CD8-positive, alpha-beta memory T cell (primary cell): ENCODE measurements at places on chromosomes 11 and 22. TPM values are rescaled to one million over a fixed set of nuclear protein-coding genes. Genes with fewer than 3 reads are reported as not detected.

Gene APOL5
- not detected for total RNA-seq

- H3K27me3 ChIP-seq = no peaks in the 10 kb centered on the region
- no peak overlapping the region for H3K4me3 ChIP-seq
- peaks cover 7% of the 10 kb centered on the region for H3K4me1 ChIP-seq
- no peak overlapping the region for H3K27ac ChIP-seq
- no peak for DNase-seq
- no peaks in the 10 kb centered on the region for H3K36me3 ChIP-seq
Observed at GRCh38 chr22:29587938-29588699, 7.2 kb upstream of the NIPSNAP1 start.

Gene DAGLA
- 0.20 TPM for total RNA-seq

GRCh38 chr11:62543680-62544444 is 2.7 kb downstream of the AHNAK start:
- no peaks in the 10 kb centered on the region for H3K27me3 ChIP-seq
- peak overlapping the region; percentile 96 for H3K27ac ChIP-seq
- no peak for DNase-seq
- H3K36me3 ChIP-seq = no peaks in the 10 kb centered on the region
- peak overlapping the region; percentile 76 for H3K4me3 ChIP-seq
- peaks cover 63% of the 10 kb centered on the region for H3K4me1 ChIP-seq

- no peak for DNase-seq
- peaks cover 22% of the 10 kb centered on the region for H3K4me1 ChIP-seq
- H3K27me3 ChIP-seq = no peaks in the 10 kb centered on the region
- no peak overlapping the region for H3K27ac ChIP-seq
- H3K4me3 ChIP-seq = no peak overlapping the region
Observed at GRCh38 chr11:68337399-68337835, 25.0 kb downstream of the LRP5 start.

GRCh38 chr11:63641727-63642126 is 27.5 kb upstream of the PLAAT3 start:
- no peak for DNase-seq
- H3K36me3 ChIP-seq = peaks cover 15% of the 10 kb centered on the region
- no peaks in the 10 kb centered on the region for H3K27me3 ChIP-seq
- H3K4me1 ChIP-seq = no peaks in the 10 kb centered on the region

DNA sequence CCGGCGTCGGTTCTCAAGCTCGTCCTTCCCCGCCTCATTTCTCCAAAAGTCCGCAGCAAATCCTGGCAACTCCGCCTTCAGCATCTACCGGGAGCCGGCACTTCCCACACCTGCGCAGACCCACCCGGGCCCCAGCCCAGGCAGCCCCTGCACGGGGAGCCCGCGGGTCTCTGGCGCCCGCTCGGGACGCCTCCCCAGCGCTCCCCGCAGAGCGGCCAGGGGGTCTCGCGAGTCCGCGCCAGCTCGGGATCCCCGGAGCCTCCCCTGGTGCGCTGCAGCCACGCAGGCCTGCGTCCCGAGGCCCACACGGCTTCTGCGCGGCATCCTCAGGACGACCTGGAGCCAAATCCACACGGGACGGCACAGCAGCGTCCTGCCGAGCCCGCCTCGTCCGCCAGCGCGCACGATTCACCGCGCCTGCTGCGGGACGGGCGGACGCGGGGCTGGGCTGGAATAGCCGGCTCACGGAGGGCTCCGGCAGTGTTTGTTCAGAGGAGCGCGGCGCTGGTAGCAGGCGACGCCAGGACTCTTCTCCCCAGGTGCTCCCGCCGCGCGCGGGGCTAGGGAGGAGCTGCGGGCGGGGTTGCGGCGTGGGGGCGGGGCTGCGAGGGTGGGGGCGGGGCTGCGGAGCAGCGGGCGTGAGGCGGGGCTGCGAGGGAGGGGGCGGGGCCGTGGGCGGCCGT is 816 bp upstream of the PHRF1 start:
- H3K27ac ChIP-seq = peak overlapping the region; percentile 43
- no peaks in the 10 kb centered on the region for H3K27me3 ChIP-seq
- H3K4me1 ChIP-seq = peaks cover 40% of the 10 kb centered on the region
- DNase-seq = no peak
- H3K4me3 ChIP-seq = peak overlapping the region; percentile 55

- H3K36me3 ChIP-seq = no peaks in the 10 kb centered on the region
- H3K4me1 ChIP-seq = no peaks in the 10 kb centered on the region
- no peak overlapping the region for H3K27ac ChIP-seq
- H3K4me3 ChIP-seq = no peak overlapping the region
- H3K27me3 ChIP-seq = no peaks in the 10 kb centered on the region
- no peak for DNase-seq
Observed at GRCh38 chr11:44017443-44018126, 30.2 kb upstream of the ACCSL start.

Gene RTN4RL2
- total RNA-seq = 0.24 TPM

DNA sequence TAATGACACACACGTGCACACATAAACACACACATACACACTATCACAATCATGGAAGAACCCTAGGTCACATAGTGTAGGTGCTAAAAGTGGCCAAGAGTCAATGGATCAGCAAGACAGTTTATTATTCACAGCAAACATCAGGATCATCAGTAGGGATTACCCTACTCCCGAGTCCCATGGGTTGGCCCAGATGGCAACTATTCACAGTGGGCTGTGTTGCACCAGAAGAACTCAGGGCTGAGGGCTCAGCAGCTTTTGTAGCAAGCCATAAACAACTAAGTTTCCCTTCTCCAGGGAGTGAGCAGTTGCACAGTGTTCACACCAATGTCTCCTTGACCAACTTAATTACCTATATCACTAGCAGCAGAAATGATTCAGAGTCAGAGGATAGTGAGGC is 20.8 kb downstream of the PRDM11 start:
- H3K27me3 ChIP-seq = no peaks in the 10 kb centered on the region
- no peak overlapping the region for H3K27ac ChIP-seq
- no peaks in the 10 kb centered on the region for H3K4me1 ChIP-seq
- no peaks in the 10 kb centered on the region for H3K36me3 ChIP-seq
- H3K4me3 ChIP-seq = no peak overlapping the region

GRCh38 chr11:35066783-35067423 is 72.1 kb upstream of the CD44 start:
- peak; percentile 61 for DNase-seq
- no peak overlapping the region for H3K27ac ChIP-seq
- no peaks in the 10 kb centered on the region for H3K27me3 ChIP-seq
- no peaks in the 10 kb centered on the region for H3K36me3 ChIP-seq

GRCh38 chr11:131274233-131274632 is 96.2 kb upstream of the NTM start:
- H3K27ac ChIP-seq = no peak overlapping the region
- H3K36me3 ChIP-seq = no peaks in the 10 kb centered on the region
- no peak overlapping the region for H3K4me3 ChIP-seq
- no peaks in the 10 kb centered on the region for H3K4me1 ChIP-seq

GRCh38 chr11:44835938-44836337 is 109.2 kb downstream of the TSPAN18 start:
- H3K27me3 ChIP-seq = no peaks in the 10 kb centered on the region
- H3K4me3 ChIP-seq = no peak overlapping the region
- H3K4me1 ChIP-seq = no peaks in the 10 kb centered on the region
- no peak for DNase-seq

GRCh38 chr11:130514316-130514715 is 65.9 kb downstream of the ADAMTS15 start:
- no peaks in the 10 kb centered on the region for H3K4me1 ChIP-seq
- H3K4me3 ChIP-seq = no peak overlapping the region
- H3K36me3 ChIP-seq = no peaks in the 10 kb centered on the region
- H3K27ac ChIP-seq = no peak overlapping the region

DNA sequence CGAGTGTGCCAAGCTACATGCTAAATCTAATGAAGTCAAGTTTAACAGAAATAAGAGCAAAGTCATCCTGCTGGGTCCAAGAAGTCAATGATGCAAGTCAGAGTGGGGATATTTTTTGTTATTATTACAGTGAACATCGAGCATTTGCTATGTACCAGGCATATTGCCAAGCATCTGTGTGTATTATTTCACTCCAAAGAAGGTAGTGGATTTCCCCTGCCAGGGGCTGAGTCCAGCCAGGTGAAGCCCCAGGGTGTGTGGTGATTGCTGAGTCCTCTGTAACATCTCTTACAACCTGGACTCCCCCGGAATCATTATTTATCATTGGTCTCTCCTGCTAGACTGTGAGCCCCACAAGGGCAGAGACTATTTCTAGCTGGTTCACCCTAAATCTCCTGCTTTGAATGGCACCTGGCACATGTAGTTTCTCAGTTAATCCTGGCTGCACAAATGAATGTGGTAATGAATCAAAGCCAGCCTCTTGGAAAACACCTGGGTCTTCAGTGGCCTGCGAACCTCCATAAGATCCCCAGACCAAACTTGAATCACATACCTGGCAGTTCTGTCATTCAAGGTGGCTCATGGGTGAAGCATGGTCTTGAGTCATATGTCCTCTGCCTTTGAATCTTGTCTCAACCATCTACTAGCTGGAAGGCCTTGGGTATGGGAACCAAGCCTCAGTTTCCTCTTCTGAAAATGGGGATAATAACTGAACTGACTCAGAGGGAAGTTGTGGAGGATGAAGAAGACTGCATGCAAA is 549.2 kb downstream of the MIAT start:
- no peaks in the 10 kb centered on the region for H3K27me3 ChIP-seq
- no peak overlapping the region for H3K4me3 ChIP-seq
- H3K27ac ChIP-seq = no peak overlapping the region

GRCh38 chr22:48739348-48740085 is 1088.2 kb downstream of the BRD1 start:
- H3K4me1 ChIP-seq = no peaks in the 10 kb centered on the region
- H3K27ac ChIP-seq = no peak overlapping the region
- no peaks in the 10 kb centered on the region for H3K27me3 ChIP-seq
- DNase-seq = no peak
- H3K36me3 ChIP-seq = no peaks in the 10 kb centered on the region

- H3K4me3 ChIP-seq = no peak overlapping the region
- no peak overlapping the region for H3K27ac ChIP-seq
- H3K4me1 ChIP-seq = peaks cover 38% of the 10 kb centered on the region
- DNase-seq = no peak
Observed at GRCh38 chr11:73388265-73389133, 12.3 kb downstream of the RELT start.

- H3K4me3 ChIP-seq = no peak overlapping the region
- H3K36me3 ChIP-seq = no peaks in the 10 kb centered on the region
- H3K27me3 ChIP-seq = no peaks in the 10 kb centered on the region
- DNase-seq = no peak
Observed at GRCh38 chr22:49103314-49104059, 724.2 kb downstream of the BRD1 start.

Gene MPZL2
- total RNA-seq = 5.5 TPM

Gene IFITM10
- 0.39 TPM for total RNA-seq

DNA sequence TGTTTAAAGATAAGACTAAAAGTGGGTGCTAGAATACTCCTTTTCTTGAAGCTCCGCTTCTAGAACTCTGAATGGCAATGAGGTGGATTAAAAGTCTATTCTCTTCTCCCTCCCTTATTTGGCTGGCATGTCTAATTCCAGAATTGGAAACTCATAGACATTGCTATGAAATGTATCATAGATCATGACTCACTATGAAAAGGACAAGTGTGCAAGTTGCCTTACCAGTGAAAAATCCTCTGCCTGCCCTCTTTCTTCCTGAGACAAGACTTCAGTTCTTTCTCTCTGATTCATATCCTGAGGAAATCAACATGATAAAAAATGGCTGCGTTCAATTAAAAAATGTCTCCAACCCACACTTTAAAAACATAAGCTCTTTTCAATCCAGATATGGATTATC is 73.2 kb upstream of the BLID start:
- H3K4me3 ChIP-seq = no peak overlapping the region
- no peak for DNase-seq
- no peak overlapping the region for H3K27ac ChIP-seq
- no peaks in the 10 kb centered on the region for H3K4me1 ChIP-seq
- no peaks in the 10 kb centered on the region for H3K27me3 ChIP-seq
- H3K36me3 ChIP-seq = no peaks in the 10 kb centered on the region

Gene ZNF214
- not detected for total RNA-seq

Gene SDHAF2
- 48.8 TPM for total RNA-seq

- no peaks in the 10 kb centered on the region for H3K4me1 ChIP-seq
- H3K4me3 ChIP-seq = no peak overlapping the region
- H3K27me3 ChIP-seq = no peaks in the 10 kb centered on the region
- H3K27ac ChIP-seq = no peak overlapping the region
- no peak for DNase-seq
Observed at GRCh38 chr11:70944636-70945035, 307.7 kb downstream of the SHANK2 start.

- no peak for DNase-seq
- no peaks in the 10 kb centered on the region for H3K4me1 ChIP-seq
- peaks cover 6% of the 10 kb centered on the region for H3K36me3 ChIP-seq
- no peak overlapping the region for H3K27ac ChIP-seq
- no peak overlapping the region for H3K4me3 ChIP-seq
Observed at GRCh38 chr22:38131399-38131798, 20.9 kb upstream of the BAIAP2L2 start.

DNA sequence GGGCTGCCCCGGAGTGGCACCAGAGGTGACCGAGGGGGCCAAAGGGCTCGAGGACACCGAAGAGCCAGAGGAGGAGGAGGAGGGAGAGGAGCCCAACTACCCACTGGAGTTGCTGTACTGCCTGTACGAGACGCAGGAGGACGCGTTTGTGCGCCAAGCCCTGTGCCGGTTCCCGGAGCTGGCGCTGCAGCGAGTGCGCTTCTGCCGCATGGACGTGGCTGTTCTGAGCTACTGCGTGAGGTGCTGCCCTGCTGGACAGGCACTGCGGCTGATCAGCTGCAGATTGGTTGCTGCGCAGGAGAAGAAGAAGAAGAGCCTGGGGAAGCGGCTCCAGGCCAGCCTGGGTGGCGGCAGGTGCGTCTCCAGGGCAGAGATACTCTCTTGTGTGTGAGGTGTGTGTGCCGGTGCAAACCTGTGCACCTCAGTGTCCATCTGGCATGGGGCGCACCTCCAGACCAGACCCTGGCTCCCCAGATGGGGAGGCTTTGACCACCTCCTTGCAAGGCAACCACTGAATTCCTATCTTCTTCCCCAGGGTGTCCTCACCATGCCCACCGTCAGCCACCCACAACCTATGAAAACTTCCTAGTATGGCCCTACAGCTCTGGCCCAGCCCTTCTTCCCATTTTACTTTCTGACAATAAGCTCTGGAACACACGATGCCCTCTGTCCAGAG is 3.4 kb downstream of the NLRP6 start:
- H3K36me3 ChIP-seq = no peaks in the 10 kb centered on the region
- DNase-seq = no peak
- H3K27me3 ChIP-seq = no peaks in the 10 kb centered on the region

- no peak overlapping the region for H3K27ac ChIP-seq
- peaks cover 52% of the 10 kb centered on the region for H3K36me3 ChIP-seq
- no peak overlapping the region for H3K4me3 ChIP-seq
- H3K27me3 ChIP-seq = peaks cover 3% of the 10 kb centered on the region
- DNase-seq = no peak
Observed at GRCh38 chr22:29299136-29299900, 7.1 kb upstream of the GAS2L1 start.

DNA sequence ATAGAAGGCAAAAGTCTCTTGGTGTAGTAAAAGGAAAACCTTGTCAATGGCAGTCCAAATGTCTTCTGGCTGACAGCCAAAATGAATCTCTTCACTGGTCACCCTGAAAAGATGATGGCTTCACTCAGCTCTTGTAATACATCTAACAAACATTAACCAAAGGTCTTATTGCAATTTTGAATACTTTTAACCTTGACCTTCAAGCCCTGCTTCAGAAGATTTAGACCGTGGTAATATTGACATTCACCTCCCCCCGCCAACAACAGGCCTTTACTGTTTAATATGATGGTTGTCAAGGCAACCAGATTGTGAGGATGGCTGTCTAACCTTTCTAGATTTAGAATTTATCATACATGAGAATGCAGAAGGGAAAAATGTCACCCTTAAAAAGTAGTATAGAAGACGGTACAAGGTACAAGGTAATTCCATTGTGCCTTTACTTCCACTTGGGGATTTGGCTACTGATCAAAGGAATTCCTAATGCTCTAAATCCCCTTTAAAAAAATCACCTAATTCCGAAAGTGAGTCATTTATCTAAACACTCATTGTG is 342.3 kb downstream of the LARGE1 start:
- H3K4me1 ChIP-seq = no peaks in the 10 kb centered on the region
- H3K36me3 ChIP-seq = no peaks in the 10 kb centered on the region

Gene SLC1A2
- not detected for total RNA-seq
